ENCODE measurements at places on chromosomes 1 and 21.

DNA sequence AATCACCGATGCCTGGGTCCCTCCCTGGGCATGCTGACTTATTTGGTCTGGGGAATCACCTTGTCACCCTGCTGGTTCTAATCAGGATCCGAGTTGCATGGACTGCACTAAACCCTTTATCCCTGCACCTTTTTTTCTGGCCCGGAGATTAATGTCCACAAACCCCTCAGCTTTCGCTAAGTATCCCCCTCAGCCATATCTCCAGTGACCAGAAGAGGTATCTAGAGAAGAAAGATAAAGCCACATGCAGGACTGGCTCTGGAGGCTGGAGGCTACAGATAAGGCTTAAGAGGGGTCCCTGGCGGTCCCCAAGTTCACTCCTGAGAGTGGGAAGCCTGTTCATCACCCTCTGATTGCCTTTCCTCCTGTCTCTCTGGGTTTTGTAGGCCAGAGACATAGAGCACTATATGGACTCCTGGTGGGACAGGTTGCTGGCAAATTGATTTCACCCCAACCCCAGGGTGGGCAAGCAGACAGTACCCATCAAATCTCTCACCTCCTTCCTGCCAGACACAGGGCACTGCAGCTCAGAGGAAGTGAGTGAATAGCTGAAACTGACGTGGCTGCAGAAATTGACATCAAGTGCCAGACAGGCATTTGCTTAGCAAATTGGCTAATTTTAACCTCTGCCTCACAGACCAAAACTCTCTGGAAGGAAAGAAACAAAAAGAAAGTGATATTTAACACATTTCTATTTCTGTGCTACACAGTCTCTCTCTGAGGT lies 38.8 kb downstream of the HMGB4 start:
- DNase-seq, result no peak

DNA sequence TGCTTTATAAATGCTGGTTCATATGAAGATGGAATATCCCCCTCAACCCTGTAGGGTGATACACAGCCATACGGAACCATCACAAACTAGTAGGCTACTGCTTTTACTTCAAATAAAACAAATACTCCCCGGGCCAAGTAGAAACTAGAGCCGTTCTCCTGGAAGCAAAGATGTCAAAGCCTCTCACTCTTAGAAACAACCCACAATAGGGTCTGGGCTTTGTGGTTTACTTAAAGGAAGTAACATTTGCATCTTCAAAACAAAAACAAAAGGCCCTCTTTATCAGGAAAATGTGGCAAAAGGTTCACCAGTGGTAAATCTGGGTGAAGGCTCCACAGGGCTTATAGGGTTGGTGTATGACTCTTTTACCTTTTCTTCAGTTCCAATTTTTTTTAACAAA lies 49.8 kb downstream of the HLCS start:
- no peak for DNase-seq

GRCh38 chr1:194252199-194252598 lies 1065.8 kb upstream of the B3GALT2 start:
- no peak for DNase-seq

- DNase-seq, result no peak
Observed at GRCh38 chr1:229101011-229101871, 169.7 kb upstream of the RAB4A start.

DNA sequence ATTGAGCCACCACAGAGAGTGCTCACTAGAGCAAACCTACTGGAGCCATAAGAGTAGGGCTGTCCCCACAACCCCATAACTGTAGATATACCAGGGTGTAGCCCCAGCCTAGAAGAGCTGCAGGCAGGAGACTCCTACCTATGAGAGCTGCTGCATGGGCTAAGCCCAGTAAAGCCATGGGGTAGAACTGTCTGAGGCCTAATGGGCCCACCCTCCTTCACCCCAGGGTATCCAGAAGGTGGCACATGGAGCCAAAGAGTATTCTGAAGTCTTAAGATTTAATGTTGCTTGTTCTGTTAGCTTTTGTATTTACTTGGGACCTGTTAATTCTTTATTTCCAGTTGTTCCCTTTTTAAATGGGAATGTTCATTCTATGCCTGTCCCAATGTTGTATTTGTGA lies 1193.7 kb upstream of the ADGRL2 start:
- DNase-seq, result no peak

DNA sequence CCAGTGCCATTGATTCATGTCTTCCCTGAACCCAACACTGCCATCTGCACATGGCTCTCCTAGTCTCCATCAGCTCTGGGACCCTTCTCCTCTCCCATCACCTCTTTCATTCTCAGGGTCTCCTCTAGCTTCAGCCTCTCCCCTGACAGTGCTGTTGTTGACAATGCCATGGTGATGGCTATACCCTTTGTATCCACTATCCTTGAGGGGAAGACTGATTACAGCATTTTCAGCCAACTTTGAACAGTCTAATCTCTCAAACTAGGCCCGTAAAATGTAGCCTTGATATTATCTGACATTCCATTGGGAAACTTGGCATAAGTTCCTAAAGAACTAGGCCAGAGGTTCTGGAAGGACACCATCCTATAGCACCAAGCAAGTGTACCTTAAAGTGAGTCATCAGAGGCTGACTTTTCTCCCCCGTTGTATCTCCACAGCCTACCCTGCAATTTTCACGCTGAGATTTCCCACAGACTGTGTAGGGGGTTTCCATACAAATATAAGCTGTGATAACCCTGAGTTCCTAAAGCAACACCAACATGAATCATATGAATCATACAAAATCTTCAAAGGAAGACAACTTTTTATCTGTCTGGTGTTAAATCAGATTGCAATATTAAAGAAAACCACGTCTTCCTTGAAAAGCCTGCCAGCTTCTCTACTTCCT lies 5.8 kb downstream of the HAO2 start:
- no peak for DNase-seq

- no peak for DNase-seq
Observed at GRCh38 chr1:245549996-245550719, 395.4 kb downstream of the KIF26B start.

DNA sequence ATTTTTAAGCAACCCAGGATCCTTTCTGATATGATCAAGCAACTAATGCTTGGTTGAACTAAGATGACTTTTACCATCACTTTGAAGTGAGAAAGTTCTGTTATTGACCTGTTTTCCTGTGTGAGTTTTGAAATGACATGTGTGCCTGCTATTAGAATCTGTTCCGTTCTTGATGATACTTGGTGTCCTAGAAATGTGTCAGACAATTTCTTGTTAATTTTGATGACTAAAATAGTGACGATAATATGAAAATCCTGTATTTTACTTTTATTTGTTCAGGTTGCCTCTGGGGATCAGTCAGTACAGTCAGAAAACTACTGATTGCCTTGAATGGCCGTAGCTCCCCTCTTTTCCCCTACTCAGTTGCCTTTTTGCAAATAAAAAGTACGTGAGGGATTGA lies 228.0 kb downstream of the RYR2 start:
- no peak for DNase-seq

DNA sequence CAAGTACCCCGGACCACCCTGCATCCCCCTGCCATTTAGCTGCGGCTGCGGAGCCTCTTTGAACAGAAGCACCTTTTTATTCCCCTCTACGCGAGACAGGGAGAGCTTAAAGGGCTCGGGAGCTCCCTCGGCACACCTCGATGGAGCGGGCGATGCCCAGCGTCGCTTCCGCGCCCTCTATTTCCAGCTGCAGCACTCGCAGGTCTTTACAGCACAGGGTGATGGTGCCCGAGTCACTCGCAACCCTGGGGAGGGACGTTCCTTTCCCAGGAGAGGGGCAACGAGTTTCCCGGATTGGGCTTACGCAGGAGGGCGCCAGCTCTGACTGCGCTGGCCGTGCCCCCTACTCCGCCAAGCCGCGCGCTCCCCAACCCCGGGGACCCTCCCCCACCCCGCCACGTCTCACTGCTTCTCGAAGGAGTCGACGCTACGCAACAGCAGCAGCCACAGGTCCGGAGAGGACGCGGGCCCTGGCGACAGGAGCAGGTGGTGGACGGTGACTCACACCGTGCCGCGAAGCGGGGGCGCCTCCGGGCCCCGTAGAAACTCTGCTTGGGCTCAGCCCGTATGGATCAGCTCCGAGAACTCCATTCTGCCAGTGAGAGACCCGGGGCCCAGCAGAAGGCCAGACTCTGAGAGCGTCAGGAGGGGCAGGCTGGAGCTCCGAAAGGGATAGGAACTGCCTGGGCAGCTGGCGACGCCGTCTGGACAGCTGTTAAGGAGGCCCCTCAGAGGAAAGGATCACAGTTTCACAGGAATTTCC lies 5.8 kb upstream of the FAM167B start:
- peak; percentile 34 for DNase-seq

All from activated CD4-positive, CD25-positive, alpha-beta regulatory T cell (primary cell).